Activated CD8-positive, alpha-beta memory T cell treated with anti-CD3 and anti-CD28 coated beads for 48 hours (primary cell): ENCODE measurements at places on chromosomes 3 and 15.

DNA sequence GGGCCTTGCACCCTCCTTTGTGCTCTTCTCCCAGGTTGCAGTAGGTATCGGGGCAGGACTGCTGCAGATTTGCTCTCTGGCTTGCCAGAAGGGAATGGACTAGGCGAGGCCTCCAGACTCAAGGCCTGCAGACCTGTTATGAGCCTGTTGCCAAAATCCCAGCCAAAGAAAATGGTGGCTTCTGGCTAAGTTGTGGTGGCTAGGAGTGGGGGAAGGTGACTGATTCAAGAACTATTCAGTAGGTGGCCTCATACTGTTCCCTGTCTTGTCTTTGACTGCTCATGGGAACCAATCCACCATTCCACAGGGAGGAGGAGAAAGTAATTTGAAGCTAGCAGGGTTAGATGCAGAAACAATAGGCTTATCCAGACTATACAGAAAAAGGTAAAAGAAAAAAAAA, 380.4 kb upstream of the PROK2 start:
- DNase-seq = no peak

DNA sequence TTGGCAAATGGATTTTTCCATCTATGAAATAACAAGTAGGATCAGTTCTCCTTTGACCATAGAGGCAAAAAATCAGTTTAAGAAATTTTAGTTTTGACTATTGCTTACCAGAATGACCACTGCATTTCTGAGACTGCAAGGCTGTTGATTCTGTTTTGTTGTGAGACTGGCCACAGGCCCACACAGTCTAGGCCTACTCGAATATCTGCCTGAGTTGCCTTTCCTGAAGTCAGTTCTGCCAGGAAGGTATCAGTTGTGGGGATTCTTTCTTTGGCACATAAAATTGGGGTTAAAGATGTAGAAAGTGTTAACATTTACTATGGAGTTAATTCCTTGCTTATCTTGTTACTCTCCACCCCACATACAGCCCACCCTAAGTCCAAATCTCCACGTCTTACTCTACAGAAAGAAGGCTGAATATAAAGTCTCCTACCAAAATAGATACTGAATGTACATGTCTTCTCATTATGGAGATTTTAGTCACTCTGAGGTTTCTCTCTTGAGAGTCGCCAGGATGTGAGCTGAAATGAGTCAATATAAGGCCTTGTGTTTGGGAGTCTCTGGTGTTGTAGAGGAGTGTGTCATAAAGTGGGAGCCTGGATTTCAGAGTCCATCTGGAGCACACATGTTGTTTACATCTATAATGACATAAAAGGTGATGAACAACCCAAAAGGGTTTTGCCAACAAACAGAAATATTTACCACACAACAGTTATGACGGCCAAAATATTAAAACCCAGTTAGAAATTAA, 45.0 kb upstream of the WWTR1 start:
- DNase-seq = no peak

- no peak for DNase-seq
These were observed 50.4 kb upstream of the PXYLP1 start for GRCh38 chr3:141181196-141181595.

GRCh38 chr15:66139591-66140207, 113.9 kb downstream of the MEGF11 start:
- DNase-seq = no peak

- DNase-seq = no peak
These were observed 203.6 kb downstream of the EDEM1 start for GRCh38 chr3:5390936-5391625.

DNA sequence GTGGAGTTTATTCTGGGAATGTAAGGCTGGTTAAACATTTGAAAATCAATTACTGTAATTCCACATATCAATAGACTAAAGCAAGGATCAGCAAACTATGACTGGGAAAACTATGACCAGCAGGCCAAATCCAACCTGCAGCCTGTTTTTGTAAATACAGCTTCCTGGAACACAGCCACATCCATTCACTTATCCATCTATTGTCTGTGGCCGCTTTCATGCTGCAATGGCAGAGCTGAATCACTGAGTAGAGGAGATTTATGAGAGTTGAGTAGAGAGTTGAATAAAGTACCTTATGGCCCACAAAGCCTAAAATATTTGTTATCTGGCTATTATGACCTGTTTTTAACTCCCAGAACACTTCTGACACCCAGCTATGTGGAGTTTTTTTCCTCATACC, 12.2 kb downstream of the MYLK start:
- no peak for DNase-seq

DNA sequence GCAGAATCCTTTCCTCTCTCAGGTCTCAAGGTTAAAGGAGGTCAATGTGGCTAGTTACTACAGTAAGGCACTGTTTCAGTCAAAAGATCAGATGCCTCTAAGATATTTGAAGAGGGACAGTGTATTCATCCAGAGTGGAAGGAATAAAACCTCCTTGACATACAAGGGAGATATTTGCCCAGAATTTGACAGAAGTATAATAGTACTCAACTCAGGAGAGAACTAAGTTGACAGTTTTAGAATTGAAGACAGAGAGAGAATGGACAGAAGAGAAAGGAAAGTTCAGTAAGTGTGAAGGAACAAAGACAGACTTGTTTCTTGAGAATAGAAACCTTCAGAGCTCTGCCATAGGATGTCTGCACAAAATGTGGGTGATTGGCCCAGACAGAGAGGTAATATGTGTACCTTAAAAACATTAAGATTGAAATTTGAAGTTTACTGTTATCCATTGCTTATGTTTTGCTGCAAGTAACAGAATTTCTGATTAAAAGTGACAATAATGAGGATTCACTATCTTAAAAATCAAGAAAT, 507.1 kb downstream of the IGSF11 start:
- no peak for DNase-seq

- DNase-seq = no peak
These were observed 975.5 kb upstream of the CFAP20DC start for GRCh38 chr3:60025096-60026050.

DNA sequence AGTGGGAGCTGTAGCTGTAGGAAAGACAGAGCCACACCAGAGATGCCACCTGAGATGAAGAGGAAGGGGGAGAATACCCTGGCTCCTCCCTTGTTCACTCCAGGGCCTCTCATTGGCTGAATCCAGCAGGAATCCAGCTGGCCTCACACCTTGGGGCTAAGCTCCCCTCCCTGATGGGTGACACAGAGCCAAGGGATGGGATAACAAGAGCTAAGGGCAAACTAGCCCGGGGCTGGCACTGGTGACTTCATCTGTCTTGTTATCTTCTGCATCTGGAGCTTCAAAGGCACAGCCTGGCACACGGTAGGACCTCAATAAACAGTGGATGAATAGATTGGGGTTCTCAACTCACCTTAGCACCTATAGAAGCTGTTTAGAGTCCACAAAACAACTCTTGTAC, 13.8 kb upstream of the GATA2 start:
- DNase-seq = no peak

- DNase-seq = no peak
These were observed 108.5 kb downstream of the SYNPR start for GRCh38 chr3:63386568-63386967.

GRCh38 chr15:31200735-31201151, 99.2 kb upstream of the TRPM1 start:
- no peak for DNase-seq
